ENCODE measurements at places on chromosomes 5 and 9. TPM values are rescaled to one million over a fixed set of nuclear protein-coding genes. Genes with fewer than 3 reads are reported as not detected.

GRCh38 chr5:126969548-126969947 is 60.8 kb downstream of the MARCHF3 start:
- H3K36me3 ChIP-seq, result no peaks in the 10 kb centered on the region
- no peak overlapping the region for H3K27ac ChIP-seq
- no peaks in the 10 kb centered on the region for H3K4me1 ChIP-seq
- DNase-seq, result no peak
- H3K27me3 ChIP-seq, result no peaks in the 10 kb centered on the region

- H3K27me3 ChIP-seq, result no peaks in the 10 kb centered on the region
- DNase-seq, result no peak
- H3K4me1 ChIP-seq, result no peaks in the 10 kb centered on the region
- no peaks in the 10 kb centered on the region for H3K36me3 ChIP-seq
- no peak overlapping the region for H3K4me3 ChIP-seq
- H3K27ac ChIP-seq, result no peak overlapping the region
Measured at GRCh38 chr5:73365301-73365853, 83.2 kb downstream of the FOXD1 start.

- H3K4me1 ChIP-seq, result peaks cover 4% of the 10 kb centered on the region
- no peaks in the 10 kb centered on the region for H3K27me3 ChIP-seq
- no peaks in the 10 kb centered on the region for H3K36me3 ChIP-seq
- H3K27ac ChIP-seq, result no peak overlapping the region
Measured at GRCh38 chr5:34639852-34640626, 16.1 kb upstream of the RAI14 start.

GRCh38 chr9:115005322-115005721 is 74.9 kb upstream of the TNFSF8 start:
- H3K27ac ChIP-seq, result no peak overlapping the region
- H3K36me3 ChIP-seq, result no peaks in the 10 kb centered on the region
- no peak for DNase-seq
- H3K4me1 ChIP-seq, result no peaks in the 10 kb centered on the region
- H3K27me3 ChIP-seq, result no peaks in the 10 kb centered on the region

GRCh38 chr9:74951107-74951720 is 1.5 kb downstream of the C9orf40 start:
- DNase-seq, result no peak
- no peak overlapping the region for H3K27ac ChIP-seq
- H3K4me1 ChIP-seq, result no peaks in the 10 kb centered on the region
- H3K27me3 ChIP-seq, result no peaks in the 10 kb centered on the region

GRCh38 chr9:108786901-108787689 is 68.7 kb downstream of the ACTL7B start:
- H3K4me1 ChIP-seq, result no peaks in the 10 kb centered on the region
- H3K27ac ChIP-seq, result no peak overlapping the region
- no peak overlapping the region for H3K4me3 ChIP-seq
- no peaks in the 10 kb centered on the region for H3K27me3 ChIP-seq
- H3K36me3 ChIP-seq, result no peaks in the 10 kb centered on the region

DNA sequence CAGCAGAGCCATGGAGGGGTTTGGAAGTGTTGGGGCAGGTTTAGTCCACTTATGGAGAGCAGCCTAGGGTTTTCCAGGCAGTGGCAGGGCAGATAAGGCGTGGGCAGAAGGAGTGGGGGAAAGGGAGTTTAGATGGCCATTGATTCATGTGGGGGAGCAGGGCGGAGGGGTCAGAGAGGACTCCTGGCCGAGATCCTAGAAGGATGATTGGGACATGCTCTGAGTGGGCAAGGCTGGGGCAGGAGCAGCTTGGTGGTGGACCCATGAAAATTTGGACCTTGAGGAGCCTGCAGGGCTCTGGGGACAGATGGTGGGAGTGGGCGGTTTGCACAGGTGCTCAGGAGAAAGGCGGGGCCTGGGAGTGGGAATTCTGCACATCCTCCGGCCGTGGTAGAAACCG is 18.1 kb upstream of the TOR2A start:
- no peaks in the 10 kb centered on the region for H3K36me3 ChIP-seq
- DNase-seq, result no peak
- no peak overlapping the region for H3K27ac ChIP-seq

GRCh38 chr9:655875-656274 is 185.6 kb upstream of the DMRT1 start:
- no peak overlapping the region for H3K4me3 ChIP-seq
- DNase-seq, result no peak
- H3K36me3 ChIP-seq, result no peaks in the 10 kb centered on the region
- H3K4me1 ChIP-seq, result no peaks in the 10 kb centered on the region

- no peaks in the 10 kb centered on the region for H3K4me1 ChIP-seq
- H3K36me3 ChIP-seq, result no peaks in the 10 kb centered on the region
- no peak overlapping the region for H3K4me3 ChIP-seq
- no peak for DNase-seq
Measured at GRCh38 chr9:20854444-20854843, 170.4 kb downstream of the FOCAD start.

GRCh38 chr5:160458806-160459800 is 37.4 kb downstream of the PTTG1 start:
- peaks cover 23% of the 10 kb centered on the region for H3K4me1 ChIP-seq
- no peak overlapping the region for H3K4me3 ChIP-seq
- no peaks in the 10 kb centered on the region for H3K36me3 ChIP-seq
- no peak for DNase-seq
- H3K27ac ChIP-seq, result no peak overlapping the region

DNA sequence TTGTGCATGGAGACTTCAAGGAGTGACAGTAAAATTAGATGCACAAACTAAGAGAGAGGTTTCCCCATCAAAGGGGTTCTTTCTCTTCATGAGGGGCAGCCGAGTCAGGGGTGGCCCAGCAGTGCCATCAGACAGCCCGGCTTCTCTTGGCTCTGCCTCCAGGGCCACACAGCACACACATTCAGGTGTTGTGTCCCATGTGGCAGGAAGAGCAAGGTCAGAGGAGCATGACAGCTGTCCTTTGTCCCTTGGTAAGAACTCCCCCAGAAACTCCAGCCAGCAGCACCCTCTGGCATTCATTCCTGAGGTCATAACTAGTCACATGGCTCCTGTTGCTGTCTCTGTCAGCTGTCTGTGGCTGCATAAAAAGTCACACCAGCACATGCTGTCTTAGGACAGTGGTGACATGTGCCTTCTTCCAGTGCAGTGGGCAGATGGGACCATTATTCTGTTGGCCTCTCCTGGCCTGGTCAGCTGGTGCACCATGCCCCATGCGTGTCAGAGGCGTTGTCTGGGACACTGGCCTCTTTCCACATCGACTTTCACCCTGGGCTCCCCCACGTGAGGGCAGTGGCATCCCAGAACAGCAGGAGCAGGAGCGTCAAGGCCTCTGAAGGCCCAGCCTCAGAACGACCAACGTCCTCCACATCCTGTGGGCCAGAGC is 78.4 kb upstream of the OTULINL start:
- DNase-seq, result no peak
- no peaks in the 10 kb centered on the region for H3K27me3 ChIP-seq
- H3K4me3 ChIP-seq, result no peak overlapping the region
- no peak overlapping the region for H3K27ac ChIP-seq
- H3K4me1 ChIP-seq, result no peaks in the 10 kb centered on the region

Gene C1QTNF3
- total RNA-seq, result 4.4 TPM

Gene CDC37L1
- total RNA-seq, result 9.3 TPM

Gene SLC36A3
- not detected for total RNA-seq

Gene ARL14EPL
- not detected for total RNA-seq

Gene ZNF300
- total RNA-seq, result 1.8 TPM

Measured in Caco-2 (cell line).